Mesothelial cell of epicardium (in vitro differentiated cells): ENCODE measurements at places on chromosomes 2 and 18.

- peak overlapping the region; percentile 57 for H3K27ac ChIP-seq
- H3K36me3 ChIP-seq = no peaks in the 10 kb centered on the region
- no peak for DNase-seq
- no peaks in the 10 kb centered on the region for H3K27me3 ChIP-seq
- peaks cover 41% of the 10 kb centered on the region for H3K4me1 ChIP-seq
- no peak overlapping the region for H3K4me3 ChIP-seq
Observed at GRCh38 chr18:48982266-48982665, 31.5 kb upstream of the SMAD7 start.

- no peak overlapping the region for H3K4me3 ChIP-seq
- DNase-seq = no peak
- H3K4me1 ChIP-seq = no peaks in the 10 kb centered on the region
Observed at GRCh38 chr2:159202568-159203071, 83.9 kb downstream of the WDSUB1 start.

- no peak overlapping the region for H3K27ac ChIP-seq
- H3K4me3 ChIP-seq = no peak overlapping the region
- no peaks in the 10 kb centered on the region for H3K36me3 ChIP-seq
- no peaks in the 10 kb centered on the region for H3K27me3 ChIP-seq
Observed at GRCh38 chr18:33844232-33844631, 266.2 kb downstream of the ASXL3 start.

- peaks cover 27% of the 10 kb centered on the region for H3K4me1 ChIP-seq
- no peak overlapping the region for H3K4me3 ChIP-seq
- peaks cover 6% of the 10 kb centered on the region for H3K36me3 ChIP-seq
- peak overlapping the region; percentile 97 for H3K27ac ChIP-seq
- DNase-seq = no peak
Observed at GRCh38 chr18:21315741-21316197, 73.7 kb downstream of the GREB1L start.

DNA sequence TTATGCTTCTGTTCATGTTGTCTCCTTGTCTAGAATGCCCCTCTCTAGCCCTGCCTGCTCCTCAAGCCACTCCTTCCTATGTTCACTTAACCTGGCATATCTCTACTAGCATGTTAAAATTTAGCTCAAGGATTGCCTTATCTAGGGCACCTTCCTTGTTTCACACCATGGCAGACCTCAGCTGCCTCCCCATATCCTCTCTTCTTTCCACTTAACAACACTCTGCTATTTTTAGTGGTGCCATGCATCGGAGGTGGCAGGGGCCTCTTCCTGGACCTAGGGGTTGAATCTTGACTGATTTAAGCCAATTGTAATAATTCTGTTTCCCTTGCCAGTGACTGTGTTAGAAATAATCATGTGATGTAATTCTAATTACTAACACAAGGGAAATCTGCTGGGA lies 36.9 kb upstream of the FAM98A start:
- H3K4me3 ChIP-seq = no peak overlapping the region
- no peak for DNase-seq
- no peaks in the 10 kb centered on the region for H3K27me3 ChIP-seq
- no peak overlapping the region for H3K27ac ChIP-seq

- peaks cover 15% of the 10 kb centered on the region for H3K27me3 ChIP-seq
- no peak for DNase-seq
- H3K36me3 ChIP-seq = no peaks in the 10 kb centered on the region
- no peaks in the 10 kb centered on the region for H3K4me1 ChIP-seq
- no peak overlapping the region for H3K4me3 ChIP-seq
- no peak overlapping the region for H3K27ac ChIP-seq
Observed at GRCh38 chr2:134677856-134678756, 40.7 kb downstream of the TMEM163 start.

DNA sequence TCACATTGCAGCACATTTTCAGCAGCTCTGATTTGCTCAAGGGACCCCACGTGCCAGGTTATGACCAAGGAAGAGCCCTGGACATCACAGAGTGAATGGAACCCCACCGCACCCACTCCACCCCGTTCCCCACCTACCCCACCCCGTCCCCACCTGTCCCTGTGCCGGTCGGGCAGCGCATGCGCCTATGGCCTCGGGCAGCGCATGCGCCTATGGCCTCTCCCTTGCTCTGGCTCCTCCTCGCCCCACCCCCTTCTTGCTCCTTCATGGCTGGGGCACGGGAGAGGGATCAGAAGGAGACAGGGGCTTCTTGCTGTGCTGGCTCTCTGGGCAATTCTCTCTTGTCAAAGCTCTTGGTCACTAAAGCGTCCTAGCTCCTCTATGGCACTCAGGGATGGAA lies 371.8 kb upstream of the HS6ST1 start:
- H3K36me3 ChIP-seq = no peaks in the 10 kb centered on the region
- no peaks in the 10 kb centered on the region for H3K4me1 ChIP-seq
- no peak for DNase-seq
- no peaks in the 10 kb centered on the region for H3K27me3 ChIP-seq
